HCEC 1CT (cell line): ENCODE measurements at places on chromosomes 16 and 17.

GRCh38 chr17:10025224-10025623 is 120.2 kb upstream of the RCVRN start:
- DNase-seq, result no peak

DNA sequence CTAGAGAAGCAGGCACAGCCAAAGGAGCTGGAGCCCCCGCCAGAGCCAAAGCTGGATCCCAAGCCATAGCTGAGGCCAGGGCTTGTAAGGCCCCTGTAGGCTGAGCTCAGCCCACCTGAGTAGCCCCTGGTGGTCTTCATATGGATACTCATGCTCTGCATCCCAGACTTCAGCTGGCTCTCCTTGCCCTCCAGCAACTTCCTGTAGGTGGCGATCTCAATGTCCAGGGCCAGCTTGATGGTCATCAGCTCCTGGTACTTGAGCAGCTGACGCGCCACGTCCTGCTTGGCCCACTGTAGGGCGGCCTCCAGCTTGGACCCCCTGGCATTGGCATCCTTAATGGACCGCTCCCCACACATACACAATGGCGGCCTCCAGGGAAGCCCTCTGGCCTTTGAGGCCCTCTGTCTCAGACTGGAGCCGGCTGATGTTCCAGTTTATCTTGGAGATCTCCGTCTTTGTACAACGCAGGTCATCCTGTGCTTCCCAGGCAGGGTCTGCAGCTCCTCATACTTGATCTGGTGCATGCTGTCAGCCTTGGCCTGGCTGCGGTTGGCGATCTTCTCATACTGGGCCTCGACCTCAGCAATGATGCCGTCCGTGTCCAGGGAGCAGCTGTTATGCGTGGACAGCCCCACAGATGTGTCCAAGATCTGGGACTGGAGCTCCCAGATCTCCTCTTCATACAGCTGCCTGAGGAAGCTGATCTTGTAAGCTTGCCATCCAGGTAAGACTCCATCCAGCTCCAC is 28.9 kb downstream of the IKZF3 start:
- DNase-seq, result no peak

DNA sequence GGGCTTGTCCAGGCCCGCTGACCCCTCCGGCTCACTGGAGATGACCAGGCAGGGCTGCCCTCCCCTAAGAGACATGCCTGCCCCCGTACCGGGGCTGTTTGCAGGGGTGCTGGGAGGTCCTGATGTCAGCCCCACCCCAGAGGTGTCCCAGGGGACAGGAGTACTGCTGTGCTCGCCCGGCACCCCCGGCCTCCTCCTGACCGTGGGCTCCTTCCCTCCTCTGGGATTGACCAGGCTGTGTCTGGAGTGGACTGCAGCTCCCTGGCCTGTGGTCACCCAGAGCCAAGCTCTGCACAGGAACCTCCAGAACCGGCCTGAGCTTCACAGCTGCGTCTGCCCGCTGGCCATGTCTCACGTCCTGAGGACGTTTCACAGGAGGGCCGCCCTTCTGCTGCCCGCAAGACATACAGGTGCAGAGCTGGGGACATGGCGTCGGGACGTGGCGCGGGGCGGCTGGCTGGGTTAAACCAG is 53.2 kb downstream of the LMF1 start:
- no peak for DNase-seq

DNA sequence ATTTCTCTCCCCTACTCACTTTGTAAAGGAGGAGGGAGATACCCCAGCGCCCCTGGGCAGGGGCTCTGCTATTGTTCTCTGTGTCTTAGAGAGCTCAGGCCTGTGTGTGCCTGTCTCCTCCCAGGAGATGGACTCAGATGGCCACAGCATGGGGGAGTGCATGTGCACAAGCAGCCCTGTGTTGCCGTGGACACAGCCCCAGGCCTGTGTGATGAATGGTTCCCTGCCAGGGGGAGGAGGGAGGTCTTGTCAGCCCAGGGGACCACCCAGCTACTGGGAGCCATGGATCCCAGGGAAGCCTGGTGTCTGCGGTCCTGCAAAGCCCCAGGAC is 26.3 kb downstream of the GINS2 start:
- no peak for DNase-seq

GRCh38 chr17:2453325-2453724 is 52.5 kb upstream of the MNT start:
- no peak for DNase-seq
